Cortex of kidney (tissue), 1 donor: ENCODE measurements at places on chromosomes 12 and 14.

DNA sequence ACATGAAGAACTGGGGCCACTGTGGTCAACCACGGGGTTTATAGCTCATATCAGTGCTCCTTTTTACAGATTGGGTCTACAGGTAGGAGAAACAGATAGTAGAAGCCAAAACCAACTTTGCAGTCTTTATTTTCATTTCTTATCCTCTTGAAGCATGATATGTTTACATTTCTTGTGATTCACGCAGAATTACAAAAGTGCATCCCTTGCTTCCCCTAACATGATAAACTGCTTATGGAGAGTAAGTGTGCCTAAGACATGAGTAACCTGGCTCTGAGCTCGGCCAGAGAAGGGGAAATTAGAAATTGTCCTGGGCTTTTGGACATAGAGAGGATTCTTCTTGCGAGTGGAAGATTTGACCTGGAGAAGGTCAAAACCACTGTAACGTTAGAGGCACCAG, 18.4 kb downstream of the PWP1 start:
- no peak for DNase-seq

- DNase-seq = no peak
Measured at GRCh38 chr14:92341791-92342190, 18.8 kb downstream of the SLC24A4 start.

DNA sequence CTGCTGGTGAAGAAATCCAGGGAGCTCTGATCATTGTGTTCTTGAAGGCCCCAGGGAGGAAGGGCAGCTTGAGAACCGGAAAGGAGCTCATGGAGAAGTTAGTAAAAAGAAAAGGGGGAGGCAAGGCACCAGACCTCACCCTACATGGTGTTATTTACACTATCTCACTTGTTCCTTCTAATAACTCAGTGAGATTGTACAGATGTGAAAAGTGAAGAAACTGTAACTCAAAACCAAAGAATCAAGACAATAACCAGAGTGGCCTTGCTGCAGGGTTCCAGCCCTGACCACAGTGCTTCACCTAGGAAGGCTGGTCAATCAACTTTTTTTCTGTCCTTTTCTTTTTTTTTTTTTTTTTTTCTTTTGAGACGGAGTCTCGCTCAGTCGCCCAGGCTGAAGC, 353.6 kb downstream of the TMTC2 start:
- DNase-seq = no peak

- no peak for DNase-seq
Measured at GRCh38 chr12:98439981-98440581, 75.3 kb upstream of the TMPO start.

DNA sequence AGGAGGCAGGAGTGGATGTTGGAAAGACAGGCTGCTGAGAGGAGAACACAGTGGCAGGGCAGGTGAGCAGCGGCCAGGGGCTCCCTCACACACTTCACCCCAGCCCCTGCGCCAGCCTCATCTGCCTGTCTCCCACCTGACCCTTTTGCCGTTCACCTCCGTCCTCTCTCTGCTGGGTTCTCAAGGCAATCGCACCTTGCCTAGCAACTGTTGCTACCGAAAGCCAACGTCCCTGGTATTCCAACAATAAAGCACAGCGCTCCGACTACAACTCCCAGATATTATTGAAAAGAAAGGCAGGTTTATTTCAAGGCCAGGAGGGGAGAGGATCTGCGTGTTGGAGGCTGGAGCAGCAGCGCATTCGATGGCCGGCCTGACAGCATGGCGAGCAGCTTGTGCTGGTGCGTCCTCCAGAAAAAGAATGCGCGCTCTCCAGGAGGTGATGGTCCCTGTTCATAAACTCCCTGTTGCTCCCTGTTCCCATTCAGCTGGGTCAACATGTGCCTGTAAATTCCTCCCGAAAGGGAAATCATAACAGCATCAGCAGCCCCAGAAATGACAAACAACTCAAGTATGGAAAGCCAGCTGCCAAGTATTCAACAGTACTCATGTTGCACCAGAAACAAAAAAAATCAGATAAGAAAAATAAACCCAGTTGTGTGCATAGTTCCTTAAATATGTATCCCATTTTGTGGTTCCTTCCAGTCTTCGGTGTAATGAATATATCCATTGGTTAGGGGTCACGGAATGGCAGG, 153.0 kb upstream of the DIO3 start:
- no peak for DNase-seq

GRCh38 chr14:66881596-66881995, 307.6 kb upstream of the GARIN2 start:
- no peak for DNase-seq

DNA sequence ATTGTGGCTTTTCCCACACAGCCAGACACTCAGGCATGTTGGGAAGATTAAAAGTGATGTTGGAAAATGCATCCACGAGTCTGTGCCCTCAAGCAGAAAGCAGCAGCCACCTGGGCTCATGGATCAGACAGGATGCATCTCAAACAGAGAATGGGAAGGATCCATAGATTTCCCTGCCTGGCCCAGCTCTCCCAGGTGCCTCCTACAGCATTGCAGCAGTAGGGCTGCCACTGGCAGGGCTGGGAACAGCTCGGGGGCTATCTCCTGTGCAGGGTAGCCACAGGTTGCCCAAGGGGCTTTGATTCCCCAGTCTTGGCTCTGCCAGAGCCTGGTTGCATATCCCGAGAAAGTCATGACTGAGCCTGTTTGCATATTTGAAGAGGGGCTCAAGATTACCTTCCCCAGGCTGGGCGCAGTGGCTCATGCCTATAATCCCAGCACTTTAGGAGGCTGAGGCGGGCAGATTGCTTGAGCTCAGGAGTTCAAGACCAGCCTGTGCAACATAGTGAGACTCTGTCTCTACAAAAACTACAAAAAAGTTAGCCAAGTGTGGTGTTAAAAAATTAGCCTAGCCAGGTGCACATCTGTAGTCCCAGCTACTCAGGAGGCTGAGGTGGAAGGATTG, 19.5 kb downstream of the C14orf132 start:
- DNase-seq = no peak

DNA sequence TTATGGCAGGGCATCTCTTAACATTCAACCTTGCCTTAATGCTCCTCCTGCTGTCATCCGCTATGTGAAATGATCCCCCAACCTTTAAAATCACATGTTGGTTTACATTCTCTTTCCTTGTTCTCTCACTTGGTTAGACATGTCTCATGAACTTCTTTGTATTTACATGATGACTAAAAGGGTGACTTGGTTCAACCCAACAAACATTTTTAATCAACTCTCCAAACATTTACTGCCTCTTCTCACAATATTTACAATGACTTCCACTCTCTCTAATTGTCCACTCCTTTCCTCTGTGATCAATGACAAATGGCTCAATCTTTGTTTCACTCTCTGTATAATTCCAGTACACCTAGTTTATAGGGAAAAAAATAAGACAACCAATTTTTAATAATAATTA, 506.1 kb downstream of the NELL2 start:
- DNase-seq = no peak

GRCh38 chr12:57229046-57229633, 371 bp upstream of the SHMT2 start:
- DNase-seq = no peak
